Activated CD4-positive, alpha-beta T cell treated with anti-CD3 and anti-CD28 coated beads, Interleukin-2, amount 10 ng/mL, durations not matched to agents 24 days and 14 days (primary cell): ENCODE measurements at places on chromosomes 12 and 14. TPM values are rescaled to one million over a fixed set of nuclear protein-coding genes. Genes with fewer than 3 reads are reported as not detected.

IRAK3 gene
- total RNA-seq: 1.3 and 1.8 TPM in 2 replicates

AKAP3 gene
- 0.42 and 1.1 TPM in 2 replicates for total RNA-seq

AHNAK2 gene
- total RNA-seq: 0.02 TPM in 2 replicates

DNA sequence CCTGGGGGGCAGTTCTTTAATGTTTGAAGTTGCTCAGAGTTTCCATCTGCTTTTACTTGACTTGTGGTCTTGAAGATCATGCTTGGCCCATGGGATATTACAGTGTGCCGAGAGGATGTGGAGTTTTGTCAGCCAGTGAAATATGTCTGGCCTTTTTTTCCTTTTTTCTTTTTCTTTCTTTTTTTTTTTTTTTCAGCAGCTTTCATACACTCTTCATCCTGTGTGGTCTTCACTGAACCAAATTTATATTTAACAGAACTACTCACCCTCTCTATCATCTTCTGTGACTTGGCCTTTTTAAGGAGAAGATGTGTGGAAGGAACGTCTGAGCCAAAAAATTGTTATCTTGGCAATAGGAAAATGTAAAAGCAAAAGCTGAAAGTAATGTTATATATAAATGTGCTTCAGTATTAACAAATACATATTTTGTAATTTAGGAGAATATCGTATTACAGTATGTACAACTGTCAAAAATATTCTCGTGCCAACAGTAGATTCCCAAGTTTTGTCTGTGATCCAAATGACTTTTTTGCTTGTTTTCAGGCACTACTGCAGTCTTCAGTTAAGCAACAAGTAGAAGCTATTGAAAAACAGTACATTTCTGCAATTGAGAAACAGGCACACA lies 200.6 kb downstream of the CCDC91 start:
- H3K27ac ChIP-seq: no peak overlapping the region
- no peaks in the 10 kb centered on the region for H3K4me1 ChIP-seq
- DNase-seq: no peak
- peaks cover 6% of the 10 kb centered on the region for H3K36me3 ChIP-seq
- no peak overlapping the region for H3K4me3 ChIP-seq

- H3K36me3 ChIP-seq: peaks cover 15% of the 10 kb centered on the region
- no peak overlapping the region for H3K27ac ChIP-seq
- H3K27me3 ChIP-seq: no peaks in the 10 kb centered on the region
- DNase-seq: no peak
Observed at GRCh38 chr14:87940894-87941293, 52.1 kb downstream of the GALC start.

- no peak for DNase-seq
- no peak overlapping the region for H3K4me3 ChIP-seq
- H3K4me1 ChIP-seq: no peaks in the 10 kb centered on the region
- H3K27ac ChIP-seq: no peak overlapping the region
Observed at GRCh38 chr12:78712834-78713481, 151.6 kb upstream of the SYT1 start.

IFI27 gene
- 66.9 and 67.3 TPM in 2 replicates for total RNA-seq

DNA sequence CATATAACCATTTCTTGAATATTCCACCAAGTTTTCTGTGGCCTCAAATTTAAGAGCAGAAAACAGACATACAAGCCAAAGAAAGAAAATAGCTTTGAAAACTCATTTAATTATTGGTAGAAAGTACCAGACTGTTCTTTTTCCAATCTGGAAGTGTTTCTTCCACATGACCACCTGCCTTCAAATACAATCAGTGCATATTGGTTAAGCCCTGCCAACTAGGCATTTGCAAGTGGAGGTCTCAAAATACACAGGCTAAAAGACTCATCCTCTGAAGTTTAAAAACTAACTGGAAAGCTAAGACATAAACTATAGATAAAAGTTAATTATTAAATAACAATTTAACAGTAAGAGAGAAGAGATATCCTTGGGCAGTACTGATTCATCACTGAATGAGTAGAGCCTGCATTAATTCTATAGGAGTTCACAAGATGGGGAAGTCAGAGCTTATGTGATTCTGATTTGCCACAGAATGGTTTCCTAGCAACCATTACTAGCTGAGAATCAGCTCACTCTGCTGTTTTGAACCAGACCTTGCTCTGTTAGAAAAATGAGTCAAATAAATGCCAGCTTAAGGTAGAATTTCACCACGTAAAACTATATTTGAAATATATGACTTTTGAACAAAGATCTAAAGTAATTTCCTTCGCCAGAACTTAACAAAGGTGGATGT lies 433.8 kb downstream of the FUT8 start:
- H3K36me3 ChIP-seq: peaks cover 11% of the 10 kb centered on the region
- H3K4me1 ChIP-seq: peaks cover 65% of the 10 kb centered on the region
- no peaks in the 10 kb centered on the region for H3K27me3 ChIP-seq
- DNase-seq: peak; percentile 79

DNA sequence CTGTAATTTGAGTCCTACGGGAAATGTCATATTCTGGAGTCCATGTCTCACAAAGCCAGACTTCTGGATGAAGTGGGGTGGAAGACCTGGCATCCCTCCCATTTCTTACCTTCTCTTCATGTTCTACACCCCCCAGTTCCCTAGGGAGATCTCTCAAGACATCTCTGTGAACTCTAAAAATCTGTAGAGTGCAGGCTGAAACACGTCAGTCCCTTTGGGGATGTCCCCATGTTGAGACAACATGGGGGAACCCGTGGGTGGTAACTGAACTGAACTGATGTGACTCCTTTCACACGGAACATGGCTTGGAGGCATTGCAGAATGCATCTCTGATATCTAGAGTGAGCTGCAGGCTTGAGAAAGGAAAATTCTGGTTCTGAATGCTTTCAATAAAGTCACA lies 15.2 kb downstream of the SERPINA12 start:
- H3K27ac ChIP-seq: no peak overlapping the region
- H3K4me3 ChIP-seq: no peak overlapping the region
- no peaks in the 10 kb centered on the region for H3K4me1 ChIP-seq
- no peak for DNase-seq
- H3K36me3 ChIP-seq: no peaks in the 10 kb centered on the region

GRCh38 chr14:96795109-96795828 lies 1.9 kb upstream of the VRK1 start:
- H3K27me3 ChIP-seq: peaks cover 11% of the 10 kb centered on the region
- peaks cover 4% of the 10 kb centered on the region for H3K36me3 ChIP-seq
- no peak overlapping the region for H3K27ac ChIP-seq
- H3K4me3 ChIP-seq: no peak overlapping the region

SDR9C7 gene
- not detected in 2 replicates for total RNA-seq

RPL36AL gene
- total RNA-seq: 221 and 229 TPM in 2 replicates
